ENCODE measurements at places on chromosomes 1 and 21. TPM values are rescaled to one million over a fixed set of nuclear protein-coding genes. Genes with fewer than 3 reads are reported as not detected.

Gene RCSD1
- 0.16 TPM for total RNA-seq

Gene VASH2
- total RNA-seq, result 129 TPM

Gene PTGFRN
- total RNA-seq, result 148 TPM

Gene CFAP74
- total RNA-seq, result not detected

Gene DUSP23
- not detected for total RNA-seq

Gene OLFML3
- 104 TPM for total RNA-seq

DNA sequence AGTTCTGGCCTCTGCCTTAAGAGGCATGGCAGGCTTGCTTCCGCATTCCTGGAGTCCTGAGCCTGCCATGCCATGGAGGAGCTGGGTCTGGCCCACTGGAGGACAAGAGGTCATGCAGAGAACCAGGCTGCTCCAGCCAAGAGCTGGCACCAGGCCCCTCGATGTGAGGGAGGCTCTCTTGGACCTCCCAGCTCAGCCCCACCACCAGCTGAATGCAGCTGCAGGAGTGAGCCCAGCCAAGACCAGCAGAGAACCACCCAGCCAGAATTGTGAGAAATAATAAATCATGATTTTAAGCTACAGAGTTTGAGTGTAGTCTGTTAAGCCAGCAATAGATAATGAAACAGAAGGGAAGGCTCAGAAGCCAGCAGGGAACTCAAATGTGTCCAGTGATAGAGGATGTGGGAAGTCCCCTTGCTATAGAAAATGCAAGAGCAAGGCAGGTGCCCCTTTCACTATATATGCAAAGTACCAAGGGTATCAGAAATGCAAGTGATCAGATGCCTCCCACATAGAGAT lies 118.4 kb downstream of the HIVEP3 start:
- no peak for DNase-seq

GRCh38 chr21:45413922-45414321 lies 9.0 kb downstream of the COL18A1 start:
- no peak for DNase-seq

DNA sequence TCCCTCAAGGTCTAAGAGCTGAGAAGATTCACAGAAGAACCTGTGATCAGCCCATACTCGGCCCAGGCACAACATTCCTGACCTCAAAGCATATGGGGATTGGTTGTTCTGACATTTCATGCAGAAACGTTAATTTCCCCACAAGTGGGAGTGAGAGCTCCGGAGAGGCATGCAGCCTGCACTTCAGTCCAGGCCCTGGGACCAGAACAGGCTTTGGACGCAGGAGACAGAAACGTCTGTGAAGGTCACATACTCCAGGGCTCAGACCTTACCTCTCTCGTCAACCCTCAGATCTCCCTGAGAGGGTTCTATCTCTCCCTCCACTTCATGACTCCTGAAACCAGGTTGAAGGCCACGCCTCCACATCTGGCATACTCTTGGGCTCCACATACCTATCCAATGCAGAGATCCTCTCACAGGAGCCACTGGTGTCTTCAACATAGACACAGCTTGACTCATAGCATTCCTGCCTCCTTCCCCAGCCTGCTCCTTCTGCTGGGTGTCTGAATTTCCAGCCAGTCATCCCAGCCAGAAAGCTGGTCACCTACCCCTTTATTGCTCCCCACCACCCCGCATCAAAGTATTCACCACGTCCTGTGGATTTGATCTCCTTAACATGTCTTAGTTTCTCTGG lies 149.2 kb downstream of the OMA1 start:
- DNase-seq, result no peak

GRCh38 chr1:165367375-165367993 lies 11.0 kb upstream of the LMX1A start:
- peak; percentile 85 for DNase-seq

- DNase-seq, result no peak
These were observed at the start of gene C1QC for GRCh38 chr1:22643381-22643780. TSS of gene C1QC (plus strand) at chr1:22643633. CDS start at chr1:22644024, 391 bp downstream.

- no peak for DNase-seq
These were observed 839.6 kb downstream of the ADGRL2 start for GRCh38 chr1:82640352-82640751.

DNA sequence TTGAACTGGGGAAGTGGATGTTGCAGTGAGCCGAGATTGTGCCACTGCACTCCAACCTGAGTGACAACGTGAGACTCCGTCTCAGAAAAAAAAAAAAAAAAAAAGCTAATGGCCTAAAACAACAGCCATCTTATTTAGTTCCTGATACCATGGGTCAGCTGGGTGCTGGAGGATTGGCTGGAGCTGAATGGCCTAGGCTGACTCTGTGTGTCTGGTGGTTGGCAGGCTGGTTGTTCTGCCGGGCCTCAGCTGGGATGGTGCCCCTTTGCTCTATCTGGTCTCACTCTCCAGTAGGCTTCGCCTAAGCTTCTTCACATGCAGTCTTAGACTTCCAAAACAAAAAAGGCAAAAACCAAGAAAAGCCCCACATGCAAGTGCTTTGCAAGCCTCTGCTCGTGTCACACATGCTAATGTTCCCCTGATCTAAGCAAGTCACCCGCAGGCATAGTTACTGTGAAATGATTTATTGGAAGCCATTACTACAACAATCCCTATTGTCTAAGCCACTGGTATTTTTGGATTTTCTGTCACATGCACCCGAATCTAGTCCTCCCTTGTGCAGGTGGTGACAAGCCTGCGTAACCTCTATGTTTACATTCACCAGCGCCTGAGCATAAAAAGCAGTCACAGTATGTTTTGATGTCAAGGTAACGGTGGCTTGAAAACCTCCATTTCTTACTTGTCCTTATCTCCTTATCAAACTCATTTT lies 39.6 kb upstream of the KANK4 start:
- no peak for DNase-seq

DNA sequence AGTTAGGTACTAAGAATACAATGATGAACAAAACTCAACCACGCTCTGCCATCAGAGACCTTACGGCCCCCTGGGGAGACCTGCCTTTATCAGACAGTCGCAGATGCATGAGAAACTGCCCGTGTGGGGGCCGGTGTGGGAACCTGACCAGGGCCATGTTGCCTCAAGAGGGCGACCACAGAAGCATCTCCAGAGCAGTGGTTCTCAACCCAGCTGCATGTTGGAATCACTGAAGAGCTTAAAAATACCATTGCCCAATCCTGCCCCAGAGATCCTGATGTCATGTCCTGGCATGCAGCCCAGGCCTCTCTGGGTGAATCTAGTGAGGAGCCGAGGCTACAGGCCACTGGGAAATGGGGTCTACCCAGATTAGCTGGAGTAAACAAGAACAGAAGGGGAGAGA lies 108.7 kb downstream of the PRDM2 start:
- DNase-seq, result peak; percentile 56

GRCh38 chr1:154155251-154155650 lies 378 bp upstream of the NUP210L start:
- DNase-seq, result no peak

- peak; percentile 75 for DNase-seq
These were observed 102.0 kb upstream of the ARHGEF16 start for GRCh38 chr1:3352299-3352951.

GRCh38 chr1:241849345-241849695 lies 1.3 kb downstream of the EXO1 start:
- DNase-seq, result no peak

GRCh38 chr1:52119301-52120079 lies 22.4 kb upstream of the ZFYVE9 start:
- no peak for DNase-seq

DNA sequence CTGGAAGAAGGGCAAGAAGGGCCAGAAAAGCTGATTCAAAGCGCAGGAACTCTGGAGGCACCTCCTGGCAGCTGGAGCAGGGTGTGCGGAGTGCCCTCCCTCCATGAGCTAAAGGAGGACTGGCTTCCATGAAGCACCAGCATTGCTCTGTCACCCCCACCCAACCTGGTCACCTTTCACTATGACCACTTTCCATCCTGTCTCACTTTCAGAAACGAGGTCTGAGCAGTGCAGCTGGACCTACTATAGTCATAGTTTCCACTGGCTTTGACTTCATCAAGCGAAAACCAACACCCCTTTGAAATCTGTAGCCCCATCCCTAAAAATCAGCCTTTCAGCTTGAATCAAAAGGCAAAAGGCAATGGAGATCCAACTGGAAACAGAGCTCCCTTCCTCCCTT lies 84.8 kb upstream of the CACNA1E start:
- no peak for DNase-seq

- peak; percentile 81 for DNase-seq
These were observed 55.6 kb downstream of the NKAIN1 start for GRCh38 chr1:31183927-31184554.

Data from SJCRH30 (cell line).